Cardiac muscle cell (in vitro differentiated cells and primary cell): ENCODE measurements at places on chromosomes 1 and 21. TPM values are rescaled to one million over a fixed set of nuclear protein-coding genes. Genes with fewer than 3 reads are reported as not detected.
A peak's percentile ranks its signal among the peaks of the same experiment; 100 is the strongest.

GRCh38 chr1:35850716-35851115 is 32.3 kb upstream of the AGO1 start:
- peaks cover 47% of the 10 kb centered on the region for H3K36me3 ChIP-seq
- H3K27ac ChIP-seq, result no peak overlapping the region
- no peaks in the 10 kb centered on the region for H3K27me3 ChIP-seq
- H3K4me3 ChIP-seq, result no peak overlapping the region
- H3K4me1 ChIP-seq, result no peaks in the 10 kb centered on the region

DNA sequence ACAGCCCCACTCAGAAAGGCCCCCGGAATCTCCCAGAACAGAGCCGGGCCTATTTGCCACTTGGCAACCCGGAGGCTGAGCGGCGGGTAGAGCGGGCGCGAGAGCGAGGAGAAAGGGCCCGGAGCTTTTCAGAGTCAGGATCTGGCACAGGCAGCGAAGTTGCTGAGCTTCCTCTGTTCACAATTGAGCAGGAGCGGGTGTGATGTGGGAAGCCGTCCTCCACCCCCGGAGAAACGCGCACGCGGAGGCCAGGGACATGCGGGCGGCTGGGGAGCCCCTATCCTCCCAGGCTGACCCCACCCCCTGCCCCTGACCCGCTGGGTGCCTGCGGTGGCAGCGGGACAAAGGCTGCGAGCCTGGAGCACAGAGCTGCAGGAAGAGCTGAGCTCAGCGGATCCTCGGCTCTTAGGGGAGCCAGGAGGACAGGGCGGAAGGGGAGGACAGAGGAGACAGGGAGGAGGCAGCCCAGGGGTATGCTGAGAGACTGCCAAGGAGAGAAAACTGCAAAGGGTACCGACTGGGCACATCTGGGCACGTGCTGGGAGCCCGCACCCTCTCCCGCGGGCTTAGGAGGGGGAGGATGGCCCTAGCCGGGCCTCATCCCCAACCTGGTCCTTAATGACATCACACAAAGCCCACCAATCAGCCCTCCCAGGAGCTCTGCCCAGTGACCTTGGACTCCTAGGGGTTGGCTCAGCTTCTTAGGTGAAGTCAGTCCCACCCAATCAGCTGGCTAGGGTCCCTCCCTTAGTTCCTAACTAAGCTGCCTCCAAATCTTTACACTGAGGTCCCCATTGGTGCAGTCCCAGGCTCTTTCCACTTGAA is 9.3 kb downstream of the KIF21B start:
- DNase-seq, result no peak
- H3K27me3 ChIP-seq, result no peaks in the 10 kb centered on the region
- peaks cover 25% of the 10 kb centered on the region for H3K4me1 ChIP-seq
- H3K27ac ChIP-seq, result no peak overlapping the region
- H3K4me3 ChIP-seq, result no peak overlapping the region
- no peaks in the 10 kb centered on the region for H3K36me3 ChIP-seq

DNA sequence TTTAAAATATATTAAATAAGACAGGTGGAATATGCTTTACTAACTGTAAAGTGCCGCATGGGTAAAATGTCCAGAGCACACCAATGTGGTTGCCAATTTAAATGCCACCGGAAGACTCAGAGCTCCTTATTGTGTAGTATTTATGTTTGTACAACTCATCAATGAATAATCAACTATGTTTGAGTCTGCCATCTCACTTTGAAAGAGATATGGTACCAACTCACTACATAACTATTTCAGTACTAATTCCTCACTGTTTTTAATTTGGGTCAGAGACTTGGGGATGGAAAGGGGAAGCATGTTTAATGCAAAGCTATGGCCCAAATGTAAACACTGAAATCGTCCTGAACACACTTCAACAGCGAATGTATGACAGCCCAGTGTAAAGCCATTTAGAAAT is 144.8 kb downstream of the NR5A2 start:
- H3K4me1 ChIP-seq, result no peaks in the 10 kb centered on the region
- no peak overlapping the region for H3K27ac ChIP-seq
- no peak for DNase-seq
- H3K36me3 ChIP-seq, result no peaks in the 10 kb centered on the region
- no peaks in the 10 kb centered on the region for H3K27me3 ChIP-seq

DNA sequence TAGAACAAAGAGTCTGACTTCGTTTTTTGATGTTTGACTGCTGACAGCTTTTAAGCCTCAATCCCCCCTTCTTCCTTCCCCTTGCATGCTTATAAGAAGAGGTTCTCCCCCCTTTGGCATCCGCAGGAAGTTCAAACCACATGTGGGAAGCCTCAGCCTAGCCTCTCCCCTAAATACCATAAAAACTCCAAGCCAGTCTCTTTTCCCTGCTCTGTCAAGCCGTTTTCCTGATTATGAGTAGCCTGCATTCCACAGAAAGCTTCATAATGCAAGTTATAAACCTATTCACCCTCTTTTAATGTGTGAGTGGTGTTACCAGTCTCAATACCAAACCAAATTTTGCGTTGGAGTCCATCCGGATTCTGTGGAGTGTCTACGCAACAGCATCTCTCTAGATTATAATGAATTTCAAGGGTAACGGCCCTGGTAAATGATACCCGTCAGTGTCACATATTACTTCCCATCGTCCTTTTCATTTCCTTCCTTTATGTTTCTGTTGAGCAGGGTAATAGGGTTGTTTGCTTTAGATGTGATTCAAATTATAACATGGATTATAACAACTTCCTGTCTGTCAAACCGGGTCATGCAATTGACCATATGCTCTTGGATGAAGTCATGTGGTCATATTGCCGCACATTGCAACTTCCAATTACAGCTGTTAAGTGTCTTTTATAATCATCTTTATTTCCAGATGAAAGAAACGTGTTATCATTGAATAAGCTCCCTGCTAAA is 717.5 kb downstream of the RWDD3 start:
- no peaks in the 10 kb centered on the region for H3K36me3 ChIP-seq
- no peak overlapping the region for H3K27ac ChIP-seq
- no peak overlapping the region for H3K4me3 ChIP-seq
- H3K27me3 ChIP-seq, result no peaks in the 10 kb centered on the region
- H3K4me1 ChIP-seq, result no peaks in the 10 kb centered on the region

URB1 gene
- total RNA-seq, result 10.7 and 13.9 TPM in 2 replicates

DNA sequence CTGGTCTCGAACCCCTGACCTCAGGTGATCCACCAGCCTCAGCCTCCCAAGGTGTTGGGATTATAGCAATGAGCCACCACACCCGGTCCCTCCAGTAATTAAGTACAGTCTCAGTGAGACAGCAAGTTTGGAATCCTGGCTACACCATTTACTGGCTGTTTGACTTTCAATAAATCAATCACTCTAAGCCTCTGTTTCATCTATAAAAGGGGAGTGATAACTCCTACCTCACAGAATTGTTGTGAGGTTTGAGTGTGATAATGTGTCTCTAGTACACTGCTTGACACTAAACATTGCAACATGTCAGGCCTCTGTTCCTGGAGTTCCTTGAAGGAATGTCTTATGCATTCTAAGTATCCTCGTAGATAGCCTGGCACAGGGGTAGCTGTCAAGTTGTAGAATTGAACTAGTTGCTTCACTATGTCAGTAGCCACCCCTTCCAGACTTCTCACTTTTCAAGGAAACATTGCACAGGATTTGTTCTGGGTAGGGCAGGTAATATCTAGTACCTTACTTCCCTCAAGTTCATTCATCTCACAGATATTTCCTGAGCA is 12.4 kb downstream of the ENTREP3 start:
- no peaks in the 10 kb centered on the region for H3K27me3 ChIP-seq
- peak; percentile 40 for DNase-seq
- H3K4me3 ChIP-seq, result no peak overlapping the region
- peaks cover 2% of the 10 kb centered on the region for H3K36me3 ChIP-seq
- no peak overlapping the region for H3K27ac ChIP-seq

TMIGD3 gene
- not detected in 2 replicates for total RNA-seq

GRCh38 chr1:66357021-66357420 is 176.9 kb upstream of the SGIP1 start:
- no peaks in the 10 kb centered on the region for H3K27me3 ChIP-seq
- no peak overlapping the region for H3K4me3 ChIP-seq
- H3K4me1 ChIP-seq, result peaks cover 18% of the 10 kb centered on the region
- H3K36me3 ChIP-seq, result no peaks in the 10 kb centered on the region
- H3K27ac ChIP-seq, result no peak overlapping the region

STUM gene
- 2.4 and 7.6 TPM in 2 replicates for total RNA-seq

DNA sequence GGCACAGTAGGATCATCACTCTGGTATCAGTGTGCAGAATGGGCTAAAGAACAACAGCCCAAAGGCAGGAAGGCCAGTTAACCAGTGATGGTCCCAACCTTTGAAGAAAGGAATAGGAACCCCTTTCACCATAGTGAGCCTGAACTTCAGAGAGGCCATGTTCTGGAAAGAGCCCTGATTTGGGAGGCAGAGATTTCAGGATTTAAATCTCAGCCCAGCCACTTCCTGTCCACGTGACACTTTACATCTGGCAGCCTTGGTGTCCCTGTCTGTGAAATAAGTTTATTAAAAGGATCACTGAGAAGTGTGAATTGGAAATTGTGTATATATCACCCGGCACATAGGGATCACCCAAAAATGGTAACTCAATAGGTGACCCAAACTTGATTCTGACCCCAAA is 13.0 kb downstream of the MATN1 start:
- peaks cover 13% of the 10 kb centered on the region for H3K4me1 ChIP-seq
- no peaks in the 10 kb centered on the region for H3K27me3 ChIP-seq
- no peak overlapping the region for H3K27ac ChIP-seq
- no peak overlapping the region for H3K4me3 ChIP-seq

DNA sequence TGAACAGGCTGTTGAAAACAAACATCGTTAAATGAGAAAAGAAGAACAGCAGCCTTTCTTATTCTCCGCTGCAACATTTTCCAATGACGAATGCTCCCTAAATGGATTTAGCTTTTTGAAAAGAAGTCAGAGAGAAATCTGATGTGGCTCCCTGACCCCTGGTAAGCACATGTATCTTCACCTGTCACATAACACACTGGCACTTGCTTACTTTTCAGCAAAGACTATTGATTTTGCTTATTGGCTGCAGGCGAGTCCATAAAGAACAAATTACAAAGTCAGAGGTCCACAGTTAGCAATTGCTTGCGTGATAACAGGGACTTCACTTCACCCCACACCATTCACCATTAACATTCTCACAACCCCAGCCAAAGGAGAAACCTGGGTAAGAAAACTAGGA is 362.8 kb downstream of the GPATCH2 start:
- H3K4me3 ChIP-seq, result no peak overlapping the region
- H3K27me3 ChIP-seq, result no peaks in the 10 kb centered on the region
- H3K36me3 ChIP-seq, result no peaks in the 10 kb centered on the region
- H3K4me1 ChIP-seq, result peaks cover 5% of the 10 kb centered on the region

SH2D5 gene
- 0.98 and 1.9 TPM in 2 replicates for total RNA-seq

DNA sequence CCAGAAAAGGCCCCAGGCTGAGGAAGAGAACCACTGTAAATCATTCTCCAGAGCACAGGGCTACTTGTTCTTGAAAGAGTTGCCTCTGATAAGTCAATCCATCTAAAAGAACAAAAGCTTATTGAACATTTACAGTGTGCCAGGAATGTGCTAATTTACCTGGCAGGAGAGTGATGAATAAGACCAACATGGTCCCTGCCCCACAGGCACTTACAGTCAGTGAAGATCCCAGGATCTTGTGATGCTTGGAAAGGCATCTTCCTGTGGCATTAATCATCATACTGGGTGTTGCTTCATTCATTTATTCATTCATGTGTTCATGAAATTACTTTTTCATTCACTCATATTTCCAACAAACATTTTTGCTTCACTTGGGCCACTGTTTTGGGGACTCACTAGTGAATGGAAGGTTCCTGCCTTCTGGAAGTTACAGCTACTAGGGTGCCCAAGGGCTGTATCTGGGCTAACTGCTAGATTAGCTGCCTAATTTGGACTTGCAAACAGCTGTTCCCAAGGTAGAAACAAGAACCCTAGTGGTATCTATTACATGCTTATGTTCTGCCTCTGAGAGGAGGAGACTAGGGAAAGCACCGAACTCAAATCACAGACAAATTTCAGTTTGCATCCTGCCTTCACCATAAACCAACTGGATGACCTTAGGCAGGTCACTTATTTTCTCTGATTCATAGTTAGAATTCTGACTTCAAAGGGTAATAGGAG is 133.5 kb downstream of the CLIC6 start:
- H3K4me1 ChIP-seq, result no peaks in the 10 kb centered on the region
- no peaks in the 10 kb centered on the region for H3K36me3 ChIP-seq
- H3K27me3 ChIP-seq, result peaks cover 27% of the 10 kb centered on the region
- no peak overlapping the region for H3K27ac ChIP-seq

ZNF644 gene
- total RNA-seq, result 37.3 and 43.6 TPM in 2 replicates
